ENCODE measurements at places on chromosomes 12 and 14.

DNA sequence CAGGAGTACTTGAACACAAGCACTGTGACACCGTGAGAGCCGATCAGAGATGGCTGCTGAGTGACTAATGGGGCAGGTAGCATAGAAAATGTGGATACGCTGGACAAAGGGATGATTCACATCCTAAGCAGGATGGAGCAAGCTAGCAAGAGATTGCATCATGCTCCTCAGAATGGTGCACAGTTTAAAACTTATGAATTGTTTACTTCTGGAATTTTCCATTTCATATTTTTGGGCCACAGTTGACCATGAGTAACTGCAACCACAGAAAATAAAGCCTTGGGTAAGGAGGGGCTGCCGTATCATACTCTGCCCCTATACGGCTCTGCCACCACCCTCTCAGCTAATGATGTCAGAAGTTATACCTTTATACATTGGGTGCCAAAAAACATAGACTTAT, 23.3 kb upstream of the MARK3 start:
- no peak for DNase-seq

- DNase-seq, result no peak
Measured at GRCh38 chr12:118166946-118167345, 31.0 kb downstream of the PEBP1 start.

GRCh38 chr14:90661866-90662265, 154.4 kb downstream of the TTC7B start:
- no peak for DNase-seq

DNA sequence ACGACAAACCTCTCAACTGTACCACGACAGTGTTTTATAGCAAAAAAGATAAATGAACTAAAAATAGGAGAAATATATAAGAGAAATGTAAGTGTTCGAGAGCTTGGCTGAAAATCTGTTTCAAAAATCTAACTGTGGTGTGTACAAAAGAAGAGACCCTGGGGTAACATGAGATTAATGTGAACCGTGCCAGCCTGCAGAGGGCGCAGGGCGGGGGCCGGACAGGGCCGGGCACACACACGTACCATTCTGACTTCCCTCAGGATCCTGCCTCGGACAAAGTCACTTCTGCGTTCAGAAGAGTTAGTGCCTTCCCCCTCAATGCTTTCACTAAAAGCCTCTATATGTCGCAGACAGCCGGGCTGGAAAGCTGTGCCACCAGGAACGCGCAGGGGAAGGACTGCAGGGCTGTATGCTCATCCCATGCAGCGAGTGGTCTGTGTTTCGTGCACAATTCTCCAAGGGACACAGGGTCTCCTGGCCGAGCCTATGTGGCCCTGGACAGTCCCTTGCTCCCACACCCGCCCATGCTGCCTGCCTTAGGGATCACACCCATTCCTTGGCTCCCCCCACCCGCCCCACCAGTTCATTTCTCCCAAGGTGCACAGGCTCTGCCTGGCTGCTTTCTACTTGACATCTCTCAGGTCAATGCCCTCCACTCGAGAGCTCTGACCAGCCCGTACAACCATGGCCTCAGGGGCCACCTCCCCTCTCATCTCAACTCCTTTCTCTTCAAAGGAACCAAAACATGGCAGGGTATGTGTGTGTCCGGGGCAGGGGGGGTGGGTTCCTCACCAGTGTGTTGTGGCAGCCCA, 8.5 kb downstream of the CDCA4 start:
- no peak for DNase-seq

GRCh38 chr14:60975551-60975950, 5.3 kb downstream of the TRMT5 start:
- DNase-seq, result no peak

GRCh38 chr14:104240434-104241157, 102.2 kb downstream of the KIF26A start:
- no peak for DNase-seq

DNA sequence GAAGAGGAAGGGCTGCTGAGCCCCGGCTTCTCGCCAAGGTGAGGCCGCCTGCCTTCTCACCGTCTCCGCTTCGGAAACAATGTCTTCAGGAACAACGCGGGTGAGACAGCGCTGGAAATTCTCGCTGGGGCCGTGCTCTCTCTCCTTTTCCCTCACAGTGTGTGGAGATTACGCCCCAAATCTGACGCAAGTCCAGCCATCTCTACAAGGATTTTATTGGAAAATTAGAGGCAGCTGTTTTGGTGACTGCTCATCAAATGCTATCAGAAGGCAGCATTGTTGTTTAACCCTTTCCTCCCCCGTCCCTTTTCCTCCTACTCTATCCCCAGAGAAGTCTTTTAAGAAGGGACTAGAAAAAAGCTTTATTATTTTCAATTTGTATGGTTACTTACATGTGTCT, 53.5 kb downstream of the PIWIL1 start:
- DNase-seq, result no peak

DNA sequence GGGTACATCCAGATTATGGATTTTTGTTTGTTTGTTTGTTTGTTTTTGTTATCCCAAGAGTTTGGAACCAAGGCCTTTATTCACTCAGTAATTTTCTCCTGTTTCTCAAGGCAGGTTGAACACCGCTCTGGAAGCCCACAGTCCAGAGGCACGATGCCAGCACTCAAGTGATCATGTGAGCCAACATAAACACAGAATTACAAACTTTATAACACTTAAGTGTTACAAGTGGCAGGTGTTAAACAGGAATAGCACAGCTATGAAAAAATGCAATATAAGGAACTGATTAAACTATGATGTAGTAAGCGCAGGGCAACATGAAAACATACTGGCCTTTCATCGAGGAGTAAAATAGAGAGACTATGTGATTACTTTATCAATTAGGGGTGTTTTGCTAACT, 1885.8 kb upstream of the SEL1L start:
- no peak for DNase-seq

DNA sequence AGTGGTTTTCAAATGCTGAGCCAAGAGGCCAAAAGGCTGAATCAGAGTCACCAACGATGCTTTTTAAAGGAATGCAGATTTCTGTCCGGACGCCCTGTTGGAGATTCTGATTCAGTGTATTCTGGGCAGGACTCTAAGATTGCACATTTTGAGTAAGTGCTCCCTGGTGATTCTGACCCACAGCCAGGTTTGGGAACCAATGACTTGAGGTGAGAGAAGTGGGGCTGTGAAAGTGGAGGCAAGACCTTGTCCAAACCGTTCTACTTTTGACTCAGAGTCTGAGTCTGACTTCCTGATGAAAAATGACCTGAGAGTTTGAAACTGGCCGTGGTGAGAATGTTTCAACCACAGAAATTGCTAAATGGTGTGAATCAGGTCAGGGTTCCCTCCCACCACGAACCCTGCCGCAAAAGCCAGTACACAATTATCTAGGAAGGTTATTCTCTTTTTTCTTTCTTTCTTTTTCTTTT, 90.2 kb downstream of the NTN4 start:
- DNase-seq, result no peak
